Sigmoid colon (tissue), 7 donors: ENCODE measurements at places on chromosomes 12 and 14. TPM values are rescaled to one million over a fixed set of nuclear protein-coding genes. Genes with fewer than 3 reads are reported as not detected.

NAA30 gene
- polyA plus RNA-seq, result 8.6 TPM

TAS2R31 gene
- polyA plus RNA-seq, result not detected

TTC9 gene
- 3.6 TPM for polyA plus RNA-seq

IGF1 gene
- polyA plus RNA-seq, result 7.7 TPM

GARIN6 gene
- not detected for polyA plus RNA-seq

CPSF2 gene
- 13.2 TPM for polyA plus RNA-seq

GLT8D2 gene
- polyA plus RNA-seq, result 6.4 TPM

CAMKK2 gene
- 25.0 TPM for polyA plus RNA-seq

SPX gene
- polyA plus RNA-seq, result 0.60 TPM

DEPDC4 gene
- polyA plus RNA-seq, result 1.1 TPM

GPRC5A gene
- polyA plus RNA-seq, result 75.5 TPM

KLRC2 gene
- polyA plus RNA-seq, result not detected

OASL gene
- polyA plus RNA-seq, result 15.8 TPM

PTCSC3 gene
- not detected for polyA plus RNA-seq

DPF3 gene
- polyA plus RNA-seq, result 1.6 TPM

MNAT1 gene
- 11.6 TPM for polyA plus RNA-seq

STXBP6 gene
- polyA plus RNA-seq, result 32.8 TPM

ZDHHC22 gene
- not detected for polyA plus RNA-seq

TAS2R20 gene
- polyA plus RNA-seq, result 0.50 TPM

TRIM9 gene
- 2.8 TPM for polyA plus RNA-seq

TSPAN9 gene
- 2.4 TPM for polyA plus RNA-seq

PRICKLE1 gene
- polyA plus RNA-seq, result 2.5 TPM

ZNF891 gene
- polyA plus RNA-seq, result under 0.01 TPM

RNF34 gene
- polyA plus RNA-seq, result 19.8 TPM

GRIN2B gene
- 0.69 TPM for polyA plus RNA-seq

SLC25A21 gene
- polyA plus RNA-seq, result 0.13 TPM

GLIPR1L2 gene
- 0.47 TPM for polyA plus RNA-seq

ATF7 gene
- polyA plus RNA-seq, result 21.0 TPM

SOAT2 gene
- 0.09 TPM for polyA plus RNA-seq

DHRS2 gene
- polyA plus RNA-seq, result not detected

MANSC4 gene
- not detected for polyA plus RNA-seq

ZC3H10 gene
- 3.8 TPM for polyA plus RNA-seq

TMEM63C gene
- polyA plus RNA-seq, result 6.5 TPM

TEP1 gene
- 22.9 TPM for polyA plus RNA-seq

RPL10L gene
- 2.4 TPM for polyA plus RNA-seq

SINHCAF gene
- polyA plus RNA-seq, result 31.1 TPM

MTA1 gene
- 70.7 TPM for polyA plus RNA-seq

GUCY2C gene
- polyA plus RNA-seq, result 26.9 TPM
